Activated CD8-positive, alpha-beta memory T cell treated with anti-CD3 and anti-CD28 coated beads for 1 hour (primary cell): ENCODE measurements at places on chromosomes 1 and 21.

- DNase-seq = no peak
Measured at GRCh38 chr1:33985656-33986055, 121.8 kb downstream of the HMGB4 start.

GRCh38 chr1:194795917-194796593, 1609.6 kb upstream of the B3GALT2 start:
- no peak for DNase-seq

GRCh38 chr1:205523891-205524793, 19.7 kb downstream of the CDK18 start:
- peak; percentile 38 for DNase-seq

DNA sequence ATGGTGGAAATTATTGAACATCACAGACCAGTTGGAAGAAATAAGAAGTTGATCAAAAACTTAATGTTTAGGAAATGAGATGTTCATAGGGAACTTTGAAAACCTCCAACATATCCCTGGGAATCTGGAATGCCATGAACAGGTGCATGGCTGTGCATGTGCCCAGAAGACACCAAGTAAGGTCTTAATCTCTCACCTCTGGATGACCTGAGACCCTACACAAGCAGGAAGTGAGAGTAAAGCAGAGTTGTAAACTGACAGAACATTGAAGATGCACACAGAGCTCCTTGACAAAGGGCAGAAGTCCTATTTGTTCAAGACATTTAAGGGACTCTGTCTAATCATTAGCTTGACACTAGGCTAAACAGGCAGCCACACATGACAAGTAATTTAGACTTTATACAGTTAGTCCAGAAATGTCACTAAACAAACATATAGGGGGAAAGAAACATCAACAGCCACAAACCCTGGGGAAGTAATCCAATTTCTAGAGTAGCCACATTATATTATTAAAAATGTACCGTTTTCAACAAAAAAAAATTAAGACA, 34.5 kb downstream of the KLHDC7A start:
- DNase-seq = no peak

GRCh38 chr1:108036796-108037562, 72.0 kb upstream of the VAV3 start:
- no peak for DNase-seq

DNA sequence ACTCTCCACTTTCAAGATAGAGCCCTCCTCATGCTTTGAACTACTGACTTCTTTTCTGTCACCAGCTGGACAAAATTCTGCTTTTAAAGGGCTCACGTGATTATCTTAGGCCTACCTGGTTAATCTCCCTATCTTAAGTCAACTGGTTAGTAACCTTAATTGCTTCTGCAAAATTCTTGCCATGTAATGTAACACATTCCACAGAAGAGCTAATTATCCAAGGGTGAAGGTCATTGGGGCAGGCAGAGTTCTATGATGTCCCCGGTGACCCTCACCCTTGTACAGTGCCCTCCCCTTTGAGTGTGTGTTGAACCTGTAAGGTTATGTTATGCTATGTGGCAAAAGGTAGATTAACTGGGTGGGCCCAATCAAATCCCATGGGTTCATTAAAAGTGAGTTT, 25.2 kb upstream of the FOXE3 start:
- no peak for DNase-seq

DNA sequence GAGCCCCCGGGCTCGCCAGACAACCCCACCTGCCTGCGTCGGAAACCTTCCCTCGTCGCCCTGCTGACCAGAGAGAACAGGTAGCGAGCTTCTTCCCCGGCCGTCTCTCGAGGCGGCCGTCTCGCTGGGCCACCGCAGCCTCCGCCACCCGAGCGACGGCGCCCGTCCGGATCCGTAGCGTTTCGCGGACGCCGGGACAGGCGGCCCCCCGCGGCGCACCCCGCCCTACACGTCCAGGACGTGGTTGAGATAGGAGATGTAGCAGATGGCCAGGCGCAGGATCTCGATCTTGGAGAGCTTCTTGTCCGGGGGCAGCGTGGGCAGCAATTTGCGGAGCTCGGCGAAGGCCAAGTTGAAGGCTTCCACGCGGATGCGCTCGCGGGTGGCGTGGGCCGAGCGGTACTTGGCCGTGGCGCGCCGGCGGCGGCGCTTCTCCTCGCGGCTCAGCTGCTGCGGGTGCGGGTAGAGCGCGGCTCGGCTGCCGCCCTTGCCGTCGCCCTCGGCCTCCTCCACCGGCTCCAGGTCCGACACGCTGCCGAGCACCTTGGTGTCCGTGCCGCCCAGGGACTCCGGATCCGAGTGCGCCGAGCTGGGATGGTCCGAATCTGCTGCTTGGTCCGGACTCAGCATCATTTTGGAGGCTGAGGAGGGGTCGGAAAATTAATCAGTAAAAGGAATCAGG, 3.0 kb downstream of the NHLH2 start:
- DNase-seq = no peak

DNA sequence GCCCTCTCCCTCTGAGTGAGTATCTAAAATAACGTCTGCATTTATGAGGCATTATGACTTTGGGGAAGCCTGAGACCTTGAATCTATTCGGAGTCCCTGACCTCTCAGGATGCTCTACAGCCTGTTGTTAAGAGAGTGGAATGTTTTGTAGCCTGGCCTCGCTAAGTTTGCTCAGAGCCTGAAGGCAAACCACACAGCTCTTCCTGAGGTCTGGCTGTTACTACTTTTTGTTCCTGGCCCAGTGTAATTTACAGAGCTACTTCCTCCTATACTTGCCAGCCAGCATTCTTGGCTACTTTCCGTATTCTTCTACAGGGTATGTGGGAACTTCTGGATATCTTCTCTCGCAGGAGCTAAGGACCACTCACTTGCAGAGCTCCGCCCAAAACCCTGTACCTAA, 3.6 kb upstream of the ZMYM4 start:
- no peak for DNase-seq

GRCh38 chr1:26020330-26020768, 1.2 kb upstream of the EXTL1 start:
- no peak for DNase-seq

- no peak for DNase-seq
Measured at GRCh38 chr1:113676524-113676923, 82.8 kb downstream of the PHTF1 start.

DNA sequence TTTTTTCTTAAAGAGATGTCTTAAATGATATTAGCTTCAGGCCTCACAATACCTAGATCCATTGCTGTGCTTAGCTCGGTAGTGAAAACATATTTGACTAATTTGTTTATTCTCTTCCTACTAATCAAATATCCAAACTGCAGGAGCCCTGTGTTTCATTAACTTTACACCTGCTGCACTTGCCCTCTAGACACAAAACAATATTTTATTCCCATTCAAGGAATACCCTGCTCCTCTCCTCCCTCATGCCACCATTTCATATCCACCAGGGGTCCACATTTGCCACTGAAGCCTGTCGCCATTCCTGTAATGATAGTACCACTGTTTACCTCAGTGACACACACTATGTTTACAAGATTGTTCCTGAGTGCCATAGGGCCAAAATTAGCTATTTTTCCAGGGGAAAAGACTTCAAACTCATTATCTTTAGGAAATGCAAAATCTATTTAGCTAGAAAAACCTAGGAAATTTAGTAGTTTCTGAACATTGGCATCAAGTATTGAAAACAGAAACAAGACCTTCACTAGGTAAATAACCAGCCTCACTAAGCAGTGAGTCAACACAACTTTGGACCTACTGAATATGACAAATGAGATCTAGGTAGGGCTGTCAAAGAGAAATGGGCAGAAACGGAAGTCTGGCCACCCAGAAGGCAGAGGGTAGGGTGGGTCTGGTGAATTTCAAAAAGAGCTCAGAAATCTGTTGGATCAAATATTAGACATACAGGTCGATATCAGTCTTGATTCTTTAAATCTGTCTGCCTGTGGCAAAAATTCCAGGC, 134.6 kb upstream of the KCNK1 start:
- no peak for DNase-seq

DNA sequence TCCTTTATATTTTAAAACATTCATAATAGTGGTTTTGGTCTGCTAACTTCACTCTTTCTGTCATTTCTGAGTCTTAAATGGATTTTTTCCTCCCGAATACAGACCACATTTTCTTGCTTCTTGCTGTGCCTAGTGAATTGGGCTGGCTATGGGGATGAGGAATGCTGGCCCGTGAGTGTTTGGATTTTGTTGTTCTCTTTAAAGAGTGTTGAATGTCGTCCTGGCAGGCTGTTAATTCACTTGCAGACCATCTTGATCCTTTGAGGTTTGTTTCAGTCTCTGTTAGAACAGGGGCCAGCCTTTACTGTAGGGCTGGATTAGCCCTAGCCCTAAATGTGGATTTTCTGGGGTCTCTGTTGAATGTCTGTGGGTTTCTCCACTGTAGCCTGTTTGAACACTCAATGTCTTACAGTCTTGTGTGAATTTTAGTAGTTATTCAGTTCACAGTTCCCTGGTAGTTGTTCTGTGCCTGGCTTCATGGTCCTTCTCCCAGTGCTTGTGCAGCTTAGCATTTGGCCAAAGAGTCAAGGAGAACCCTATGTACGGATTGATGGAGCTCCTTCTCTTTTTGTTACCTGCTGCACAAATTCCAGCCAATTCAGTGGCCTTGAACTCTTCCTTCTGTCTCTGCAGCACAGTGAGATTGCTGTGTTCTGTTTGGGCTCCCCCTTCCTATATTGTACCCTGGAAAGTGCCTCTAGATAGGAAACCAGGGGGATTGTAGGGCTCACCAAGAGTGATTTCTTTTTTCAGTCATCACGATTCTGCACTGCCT, 95.7 kb downstream of the DYRK1A start:
- DNase-seq = no peak

- DNase-seq = no peak
Measured at GRCh38 chr1:117838911-117839310, 90.5 kb downstream of the GDAP2 start.

- no peak for DNase-seq
Measured at GRCh38 chr1:49200738-49201137, 424.0 kb upstream of the BEND5 start.

GRCh38 chr1:30817548-30817947, 60.0 kb upstream of the LAPTM5 start:
- no peak for DNase-seq

DNA sequence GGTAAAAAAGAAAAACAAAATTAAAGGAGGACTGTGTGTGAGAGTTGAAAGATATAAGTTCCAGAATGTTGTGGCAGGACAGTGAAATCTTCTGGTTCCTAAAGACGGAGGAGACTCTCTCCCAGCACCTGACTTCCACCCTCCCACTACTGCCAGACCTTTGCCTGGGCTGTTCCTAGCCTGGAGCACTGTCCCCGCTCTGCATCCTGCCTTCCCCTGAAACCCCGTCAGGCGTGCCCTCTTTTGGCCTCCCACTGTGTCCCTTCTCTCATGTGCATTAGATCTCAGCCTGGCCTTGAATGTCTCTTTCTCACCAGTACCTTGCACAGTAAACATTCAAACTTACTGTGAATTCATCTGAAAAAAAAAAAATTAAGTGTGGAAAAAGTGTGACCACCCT, 74.1 kb downstream of the VPS26C start:
- DNase-seq = no peak

DNA sequence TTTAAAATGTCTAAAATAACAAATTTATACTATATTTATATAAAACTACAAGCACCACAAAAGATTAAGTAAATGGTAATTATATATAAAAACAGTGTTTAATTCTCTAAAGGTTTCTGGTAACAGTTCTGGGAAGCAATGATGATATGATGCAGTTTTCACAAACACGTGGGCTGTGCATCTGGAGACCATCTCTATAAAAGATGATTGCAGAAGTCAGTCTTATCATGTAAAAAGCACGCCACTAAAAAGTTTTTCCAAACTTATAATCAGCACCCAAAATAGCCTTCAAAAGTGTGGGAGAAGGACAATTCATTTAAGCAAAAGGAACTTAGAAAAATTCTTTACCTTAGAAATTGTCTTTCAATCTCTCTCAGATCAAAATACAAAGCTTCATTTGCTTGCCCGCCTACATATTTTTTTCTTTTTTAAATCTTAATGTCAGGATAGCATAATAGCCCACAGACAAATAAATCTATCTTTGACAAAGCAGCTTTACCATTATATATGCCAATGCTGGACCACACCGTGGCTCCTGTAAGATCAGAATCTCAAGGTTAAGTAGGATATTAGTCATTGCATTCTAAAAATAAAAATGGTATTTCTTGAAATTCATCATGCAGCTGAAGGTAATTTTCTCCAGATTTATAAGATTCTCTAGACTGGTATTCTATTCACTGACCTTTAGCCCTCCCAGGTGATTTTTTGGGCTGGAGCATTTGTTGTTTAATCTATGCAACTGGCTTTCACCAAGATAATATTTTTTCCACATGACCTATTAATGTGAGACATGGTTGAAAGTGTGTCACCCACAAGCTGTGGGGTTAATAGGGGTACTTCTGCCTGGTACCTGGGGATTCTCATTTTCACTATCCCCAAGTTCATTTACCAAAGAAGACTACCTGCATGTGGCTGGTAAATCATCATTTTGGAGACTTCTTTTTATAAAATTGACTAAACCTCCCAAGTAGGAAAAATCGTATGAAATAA, 189.6 kb upstream of the ST6GALNAC5 start:
- DNase-seq = no peak

GRCh38 chr1:57013522-57013921, 47.7 kb upstream of the C8B start:
- no peak for DNase-seq

GRCh38 chr1:212973426-212973825, 23.1 kb downstream of the VASH2 start:
- no peak for DNase-seq

- DNase-seq = no peak
Measured at GRCh38 chr1:164824542-164824941, 265.6 kb downstream of the PBX1 start.

DNA sequence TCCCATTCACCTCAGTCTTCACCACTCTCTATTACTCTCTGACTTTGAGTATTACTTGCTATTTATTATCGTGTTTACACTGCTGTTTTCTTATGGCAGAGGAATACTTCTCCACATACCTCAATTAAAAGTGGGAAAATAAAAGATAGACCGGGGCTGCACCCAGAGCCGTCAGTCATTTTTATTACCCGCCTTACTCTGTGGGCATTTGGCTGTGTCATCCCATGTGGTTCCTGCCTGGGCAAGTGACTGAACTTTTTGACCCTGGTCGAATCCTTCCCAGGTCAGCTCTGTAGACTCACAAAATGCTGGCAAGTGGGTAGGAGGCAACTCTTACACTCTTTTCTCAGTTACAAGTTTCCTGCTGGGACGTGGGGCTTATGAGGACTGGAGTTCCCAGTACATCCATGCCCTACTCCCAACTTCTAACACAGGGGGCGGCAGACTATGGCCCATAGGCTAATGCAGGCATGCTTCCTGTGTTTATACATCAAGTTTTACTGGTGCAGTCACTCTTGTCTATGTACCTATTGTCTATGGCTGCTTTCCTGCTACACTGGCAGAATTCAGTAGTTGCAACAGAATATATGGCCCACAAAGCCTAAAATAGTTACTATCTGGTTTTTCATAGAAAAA, 69.5 kb upstream of the KCND3 start:
- no peak for DNase-seq

- DNase-seq = no peak
Measured at GRCh38 chr1:28343405-28343804, 14.6 kb downstream of the MED18 start.
